Upper lobe of left lung (tissue), 6 donors: ENCODE measurements at places on chromosomes 6 and 20.

DNA sequence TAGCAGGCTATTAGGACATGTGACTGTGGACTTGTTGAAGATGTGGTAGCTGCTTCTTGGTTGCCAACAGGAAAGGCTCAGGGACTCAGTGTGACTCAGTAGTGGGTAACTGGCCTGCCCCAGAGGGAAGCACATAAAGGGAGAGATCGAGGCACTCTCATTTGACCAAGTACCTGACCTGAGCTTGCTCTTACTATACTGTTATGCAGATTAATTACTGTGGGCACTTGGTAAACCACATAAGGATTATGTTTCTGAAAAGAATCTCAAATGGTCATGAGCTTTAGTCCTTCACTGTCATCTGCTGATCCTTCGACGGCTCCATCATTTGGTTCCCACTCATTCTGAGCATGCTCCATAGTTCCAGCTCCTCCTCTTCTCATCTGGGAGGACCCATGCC lies 48.2 kb upstream of the RPL7L1 start:
- no peak for DNase-seq

GRCh38 chr6:35164868-35165267 lies 23.7 kb upstream of the TCP11 start:
- no peak for DNase-seq

GRCh38 chr6:29887330-29887818 lies 55.0 kb upstream of the HLA-A start:
- DNase-seq, result no peak

DNA sequence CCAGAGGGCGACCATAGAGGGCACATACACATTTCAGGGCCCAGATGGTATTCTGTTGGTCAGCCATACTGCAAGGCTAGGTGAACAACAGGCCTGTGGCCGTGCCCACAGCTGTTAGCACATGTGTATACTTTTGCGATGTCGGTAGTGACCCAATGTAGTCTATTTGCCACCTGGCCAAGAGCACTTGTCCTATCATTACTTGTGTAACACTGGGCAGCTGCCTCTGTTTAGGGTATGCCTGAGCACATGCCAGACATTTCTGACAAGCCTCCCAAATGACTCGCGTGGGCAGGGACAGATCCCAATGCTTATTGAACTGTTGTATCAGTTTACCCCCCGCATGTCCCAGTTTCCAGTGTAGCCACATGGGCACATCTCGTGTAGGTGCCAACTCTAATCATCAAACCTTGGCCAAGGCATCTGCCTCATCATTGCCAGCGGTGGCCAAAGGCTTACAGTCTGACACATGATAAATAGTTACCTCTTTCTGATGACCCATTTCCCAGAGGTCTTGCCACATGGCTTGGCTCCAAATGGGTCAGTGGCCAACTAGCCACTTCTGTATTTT lies 74.4 kb upstream of the FBXL4 start:
- DNase-seq, result no peak

DNA sequence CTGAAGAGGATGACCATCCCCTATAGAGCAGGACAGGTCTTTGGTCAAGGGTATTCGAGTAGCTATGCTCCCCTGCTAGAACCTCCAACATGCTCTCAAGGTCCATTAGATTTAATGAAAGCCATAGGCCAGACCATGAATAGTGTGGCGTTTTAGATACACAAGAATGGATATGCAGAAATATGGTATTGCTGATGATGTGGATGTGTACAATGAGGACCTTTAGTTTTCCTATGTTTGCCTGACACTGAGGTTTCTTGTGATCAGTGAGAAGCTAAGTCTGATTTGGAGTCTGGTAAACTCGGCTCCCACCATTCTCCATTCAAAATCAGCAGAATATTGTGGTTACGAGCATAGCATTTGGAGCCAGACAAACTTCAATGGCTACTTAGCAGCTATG lies 125.6 kb downstream of the TSHZ2 start:
- DNase-seq, result no peak
